Natural killer cell (primary cell): ENCODE measurements at places on chromosomes 3 and 15. TPM values are rescaled to one million over a fixed set of nuclear protein-coding genes. Genes with fewer than 3 reads are reported as not detected.
A peak's percentile ranks its signal among the peaks of the same experiment; 100 is the strongest.

SIAH2 gene
- total RNA-seq = 23.8 TPM

GOLGA8B gene
- 239 TPM for total RNA-seq

TMEM40 gene
- total RNA-seq = 5.3 TPM

DLEC1 gene
- total RNA-seq = 7.0 TPM

TIMP4 gene
- not detected for total RNA-seq

ADGRG7 gene
- not detected for total RNA-seq

GPR160 gene
- 3.8 TPM for total RNA-seq

RETNLB gene
- not detected for total RNA-seq

ASB14 gene
- not detected for total RNA-seq

DNA sequence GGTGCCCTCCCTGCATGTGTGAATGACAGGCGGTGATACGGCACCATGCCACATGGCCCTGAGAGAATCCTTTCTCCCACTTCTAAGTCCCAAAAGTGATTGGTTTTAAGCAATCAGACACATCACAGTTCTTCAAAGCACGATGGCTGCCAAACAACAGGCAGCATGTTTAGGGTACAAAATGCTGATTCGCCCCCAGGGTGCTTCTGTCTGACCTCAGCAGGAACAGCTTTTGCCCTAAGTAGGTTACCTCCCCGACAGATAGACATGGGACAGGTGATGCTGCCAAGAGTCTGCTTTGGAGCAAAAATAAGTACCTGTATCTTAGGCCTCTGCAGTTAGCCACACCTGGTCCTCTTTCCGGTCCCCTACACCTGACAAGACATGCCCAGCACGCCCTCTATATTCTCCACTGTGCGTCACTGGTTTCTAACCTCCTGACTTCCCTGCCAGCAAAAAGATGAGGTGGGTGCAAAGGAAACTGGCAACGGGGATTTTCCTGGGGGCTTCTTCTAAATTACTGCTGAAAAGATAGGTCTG is 549.8 kb downstream of the FOXP1 start:
- no peak overlapping the region for H3K27ac ChIP-seq
- peaks cover 8% of the 10 kb centered on the region for H3K4me1 ChIP-seq
- no peaks in the 10 kb centered on the region for H3K27me3 ChIP-seq
- DNase-seq = no peak

DNA sequence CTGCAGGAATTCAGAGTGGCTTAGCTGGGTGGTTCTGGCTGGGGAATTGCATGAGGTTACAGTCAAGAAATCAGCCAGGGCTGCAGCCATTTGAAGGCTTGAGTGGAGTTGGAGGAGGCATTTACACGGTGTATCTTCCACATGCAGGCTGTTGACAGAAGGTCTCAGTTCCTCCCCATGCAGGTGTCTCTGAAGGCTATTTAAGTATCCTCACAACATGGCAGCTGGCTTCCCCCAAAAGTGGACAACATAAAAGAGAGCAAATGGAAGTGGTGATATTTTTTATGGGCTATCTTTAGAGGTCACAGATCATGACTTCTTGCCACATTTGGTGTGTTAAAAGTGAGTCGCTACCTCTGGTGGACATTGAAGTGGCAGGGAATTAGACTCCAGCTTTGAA is 60.1 kb upstream of the SPRED1 start:
- peaks cover 2% of the 10 kb centered on the region for H3K27me3 ChIP-seq
- no peak for DNase-seq
- H3K36me3 ChIP-seq = no peaks in the 10 kb centered on the region
- H3K27ac ChIP-seq = no peak overlapping the region
- no peak overlapping the region for H3K4me3 ChIP-seq

- H3K27me3 ChIP-seq = peaks cover 7% of the 10 kb centered on the region
- no peaks in the 10 kb centered on the region for H3K36me3 ChIP-seq
- no peak overlapping the region for H3K27ac ChIP-seq
- H3K4me3 ChIP-seq = no peak overlapping the region
- no peaks in the 10 kb centered on the region for H3K4me1 ChIP-seq
These were observed 122.0 kb upstream of the ALDH1A3 start for GRCh38 chr15:100757661-100758060.

GRCh38 chr3:105610473-105610872 is 243.8 kb downstream of the ALCAM start:
- H3K27me3 ChIP-seq = no peaks in the 10 kb centered on the region
- no peak for DNase-seq
- no peaks in the 10 kb centered on the region for H3K4me1 ChIP-seq

DNA sequence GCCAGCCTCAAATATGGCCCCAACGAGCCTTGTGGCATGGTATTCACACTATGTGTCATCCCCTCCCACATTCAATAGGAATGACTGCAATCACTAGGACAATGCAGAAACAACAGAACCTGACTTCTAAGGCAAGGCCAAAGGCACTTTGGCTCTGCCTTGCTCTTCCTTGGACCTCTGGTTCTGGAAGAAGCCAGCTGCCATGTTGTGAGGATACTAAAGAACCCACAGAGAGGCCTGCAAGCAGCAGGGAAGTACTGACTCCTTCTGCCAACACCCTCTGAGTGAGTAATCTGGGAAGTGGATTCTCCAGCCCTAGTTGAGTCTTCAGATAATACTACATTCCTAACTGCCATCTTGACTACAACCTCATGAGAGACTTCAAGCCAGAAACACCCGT is 64.7 kb downstream of the ADAMTS9 start:
- no peak overlapping the region for H3K4me3 ChIP-seq
- H3K27ac ChIP-seq = no peak overlapping the region
- H3K27me3 ChIP-seq = no peaks in the 10 kb centered on the region
- H3K4me1 ChIP-seq = no peaks in the 10 kb centered on the region
- no peaks in the 10 kb centered on the region for H3K36me3 ChIP-seq

DNA sequence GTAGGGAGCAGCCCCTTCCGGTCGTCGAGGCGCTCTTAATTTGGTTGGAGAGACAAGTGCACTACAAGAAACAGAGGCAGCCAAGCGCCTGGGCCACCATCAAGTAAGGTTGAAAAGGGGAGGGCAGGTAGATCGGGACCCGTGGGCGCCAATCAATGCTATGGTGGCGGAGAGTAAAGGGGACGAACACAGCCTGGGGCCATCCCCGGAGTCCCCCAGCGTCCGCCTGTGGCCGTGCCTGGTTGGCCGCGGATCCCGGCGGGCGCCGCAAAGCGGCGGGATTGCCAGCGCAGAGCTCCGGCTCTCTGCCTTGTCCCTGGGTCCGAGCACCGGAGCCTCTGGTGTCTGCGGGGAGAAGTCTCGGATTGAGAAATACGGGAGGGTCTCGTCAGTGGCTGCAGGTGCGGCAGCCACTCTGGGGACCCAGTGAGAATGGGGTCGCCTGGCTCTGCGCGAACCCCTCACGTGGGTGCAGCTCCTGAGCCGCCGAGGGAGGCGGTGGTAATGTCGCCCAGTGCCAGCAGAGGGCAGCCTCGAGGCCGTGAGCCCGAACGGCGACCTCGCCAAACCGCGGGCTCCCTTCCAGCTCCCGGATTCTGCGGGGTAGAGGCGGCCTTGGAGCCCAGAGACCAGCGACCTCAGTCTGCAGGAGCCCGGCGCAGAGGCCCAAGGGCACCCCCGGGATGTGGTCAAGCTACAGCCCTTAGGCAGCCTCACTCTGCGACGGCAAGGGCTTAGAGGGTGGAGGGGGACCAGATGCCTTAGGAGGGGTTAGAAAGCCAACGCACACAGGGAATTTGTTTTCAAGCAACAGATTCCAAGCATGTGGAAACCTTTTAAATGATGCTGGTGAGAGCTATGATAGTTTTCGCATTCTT is 10.8 kb downstream of the FOXL2 start:
- no peak overlapping the region for H3K27ac ChIP-seq
- peak; percentile 66 for DNase-seq
- H3K36me3 ChIP-seq = no peaks in the 10 kb centered on the region
- peaks cover 64% of the 10 kb centered on the region for H3K27me3 ChIP-seq

DNA sequence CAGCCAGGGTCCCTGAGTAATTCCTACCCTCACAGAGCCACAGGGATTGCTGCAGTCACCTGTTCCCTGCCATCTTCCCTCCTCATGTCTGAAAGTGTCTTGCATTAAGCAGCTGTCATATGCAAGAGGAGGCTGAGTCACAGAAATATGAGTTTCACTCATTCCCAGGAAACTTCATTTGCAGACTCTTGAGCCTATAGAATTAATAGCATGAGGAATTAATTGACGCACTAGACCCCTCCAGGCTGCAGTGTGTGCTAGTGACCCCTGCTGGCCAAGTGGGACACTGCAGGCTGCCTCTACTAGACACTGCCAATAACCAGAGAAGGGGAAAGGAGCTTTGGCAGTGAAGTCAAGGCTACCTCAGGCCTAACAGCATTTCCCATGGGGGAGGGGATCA is 50.6 kb upstream of the SLC6A1 start:
- H3K27ac ChIP-seq = no peak overlapping the region
- no peak overlapping the region for H3K4me3 ChIP-seq
- no peaks in the 10 kb centered on the region for H3K36me3 ChIP-seq
- no peaks in the 10 kb centered on the region for H3K27me3 ChIP-seq
- DNase-seq = no peak
- H3K4me1 ChIP-seq = no peaks in the 10 kb centered on the region

- no peak for DNase-seq
- H3K4me3 ChIP-seq = no peak overlapping the region
- H3K36me3 ChIP-seq = no peaks in the 10 kb centered on the region
- no peaks in the 10 kb centered on the region for H3K27me3 ChIP-seq
- H3K27ac ChIP-seq = no peak overlapping the region
- no peaks in the 10 kb centered on the region for H3K4me1 ChIP-seq
These were observed 36.7 kb downstream of the ACSBG1 start for GRCh38 chr15:78197632-78198031.

GRCh38 chr3:194150252-194150934 is 14.4 kb downstream of the HES1 start:
- H3K27ac ChIP-seq = no peak overlapping the region
- no peaks in the 10 kb centered on the region for H3K4me1 ChIP-seq
- H3K4me3 ChIP-seq = no peak overlapping the region
- H3K27me3 ChIP-seq = no peaks in the 10 kb centered on the region

DNA sequence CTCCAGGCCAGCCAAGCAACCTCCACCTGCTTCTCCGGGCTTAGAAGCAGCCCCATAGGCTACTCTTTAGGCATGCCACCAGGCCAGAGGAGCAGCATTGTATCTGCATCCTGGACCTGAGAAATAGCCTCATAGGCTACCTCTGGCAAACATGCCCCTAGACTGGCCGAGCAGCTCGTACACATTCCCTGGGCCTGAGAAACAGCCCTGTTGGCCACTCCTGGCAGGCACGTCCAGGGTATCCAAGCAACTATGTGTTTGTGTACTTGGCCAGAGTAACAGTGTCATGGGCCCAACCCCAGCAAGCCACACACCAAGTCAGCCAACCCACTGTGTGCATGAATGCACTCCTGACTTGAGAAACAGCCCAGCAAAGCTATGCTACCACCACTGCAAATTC is 498.7 kb upstream of the CDIN1 start:
- DNase-seq = no peak
- H3K27ac ChIP-seq = no peak overlapping the region
- no peak overlapping the region for H3K4me3 ChIP-seq
- no peaks in the 10 kb centered on the region for H3K36me3 ChIP-seq
- no peaks in the 10 kb centered on the region for H3K27me3 ChIP-seq
- no peaks in the 10 kb centered on the region for H3K4me1 ChIP-seq

- no peak overlapping the region for H3K4me3 ChIP-seq
- H3K4me1 ChIP-seq = peaks cover 60% of the 10 kb centered on the region
- no peaks in the 10 kb centered on the region for H3K36me3 ChIP-seq
- no peak overlapping the region for H3K27ac ChIP-seq
- no peaks in the 10 kb centered on the region for H3K27me3 ChIP-seq
- no peak for DNase-seq
These were observed 515.4 kb downstream of the FOXP1 start for GRCh38 chr3:71067977-71068654.

DNA sequence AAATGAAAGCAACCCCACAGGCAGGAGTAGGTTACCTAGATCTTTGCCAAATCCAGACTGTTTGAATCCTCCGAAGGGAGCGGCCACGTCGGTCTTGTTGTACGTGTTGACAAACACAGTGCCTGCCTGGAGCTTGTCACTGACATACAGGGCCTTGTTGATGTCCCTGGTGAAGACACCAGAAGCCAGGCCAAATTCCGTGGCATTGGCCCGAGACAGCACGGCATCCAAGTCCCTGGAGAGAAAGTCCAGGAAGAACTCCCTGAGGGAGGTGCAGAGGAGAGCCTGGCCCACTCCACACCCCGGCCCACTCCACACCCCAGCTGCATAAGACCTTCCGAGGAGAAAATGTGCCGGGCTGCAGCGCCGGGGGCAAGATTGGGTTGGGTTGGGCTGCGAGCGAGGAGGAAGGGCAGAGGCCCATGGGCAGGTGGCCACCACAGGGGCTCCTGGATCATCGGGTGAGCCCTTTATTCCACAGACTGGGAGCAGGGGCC is 21.8 kb upstream of the SLC41A3 start:
- H3K4me1 ChIP-seq = no peaks in the 10 kb centered on the region
- H3K27ac ChIP-seq = no peak overlapping the region
- peak; percentile 12 for DNase-seq

DNA sequence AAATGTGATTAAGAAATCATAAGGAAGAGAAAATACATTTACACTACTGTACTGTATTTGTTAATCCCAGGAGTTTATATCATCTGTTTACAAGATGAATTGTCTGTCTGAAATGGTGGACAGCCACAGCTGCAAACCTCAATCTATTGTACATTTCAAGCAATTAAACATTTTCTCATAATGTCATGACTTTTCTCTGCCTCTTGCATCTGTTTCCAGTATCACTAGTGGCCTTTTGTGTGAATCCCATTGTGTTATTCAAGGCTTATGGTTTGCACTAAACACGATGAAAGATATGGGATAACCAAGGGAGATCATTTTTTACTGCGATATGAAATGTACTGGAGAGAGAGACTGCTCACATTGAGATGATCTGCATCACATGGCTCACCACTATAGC is 200.2 kb upstream of the LRRN1 start:
- H3K27me3 ChIP-seq = no peaks in the 10 kb centered on the region
- no peak overlapping the region for H3K4me3 ChIP-seq
- no peak overlapping the region for H3K27ac ChIP-seq
- H3K4me1 ChIP-seq = no peaks in the 10 kb centered on the region

DNA sequence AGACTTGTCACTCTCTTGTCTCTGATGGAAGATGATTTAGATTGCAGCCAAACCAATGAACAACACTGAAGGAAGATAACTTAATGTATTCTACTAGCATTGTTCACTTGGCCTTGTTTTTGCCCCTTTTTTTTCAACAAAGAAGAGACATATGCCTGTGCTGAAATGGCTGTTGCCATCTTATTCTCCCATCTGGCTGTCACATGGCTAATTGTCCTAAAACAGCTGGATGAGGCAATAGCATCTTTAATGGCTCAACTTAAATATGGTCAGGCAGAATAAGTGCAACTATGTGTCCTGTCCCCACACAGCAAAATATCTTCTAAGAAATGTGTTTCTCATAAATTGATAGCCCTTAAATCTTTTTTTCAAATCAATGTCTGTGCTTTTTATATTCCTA is 576.9 kb downstream of the TUSC7 start:
- no peak for DNase-seq
- no peaks in the 10 kb centered on the region for H3K4me1 ChIP-seq
- H3K27ac ChIP-seq = no peak overlapping the region

GRCh38 chr3:14791343-14791945 is 27.3 kb upstream of the FGD5 start:
- H3K4me3 ChIP-seq = no peak overlapping the region
- no peaks in the 10 kb centered on the region for H3K4me1 ChIP-seq
- H3K27me3 ChIP-seq = no peaks in the 10 kb centered on the region
- no peaks in the 10 kb centered on the region for H3K36me3 ChIP-seq
- no peak overlapping the region for H3K27ac ChIP-seq
- DNase-seq = peak; percentile 65

GRCh38 chr3:185717121-185717520 is 107.7 kb downstream of the IGF2BP2 start:
- DNase-seq = no peak
- no peak overlapping the region for H3K4me3 ChIP-seq
- H3K4me1 ChIP-seq = no peaks in the 10 kb centered on the region
- no peaks in the 10 kb centered on the region for H3K36me3 ChIP-seq

GRCh38 chr15:94300612-94301011 is 69.3 kb downstream of the MCTP2 start:
- H3K36me3 ChIP-seq = peaks cover 22% of the 10 kb centered on the region
- no peak overlapping the region for H3K27ac ChIP-seq
- H3K4me3 ChIP-seq = no peak overlapping the region
- H3K4me1 ChIP-seq = peaks cover 53% of the 10 kb centered on the region
- DNase-seq = no peak
